ENCODE measurements at places on chromosomes 7 and 10.

GRCh38 chr10:46234431-46235060 lies 52.3 kb upstream of the ANTXRL start:
- DNase-seq: no peak

- no peak for DNase-seq
Observed at GRCh38 chr7:30778255-30779025, 7.2 kb downstream of the MINDY4 start.

- no peak for DNase-seq
Observed at GRCh38 chr10:125868372-125868975, 12.6 kb downstream of the DHX32 start.

- DNase-seq: no peak
Observed at GRCh38 chr10:68135362-68135761, 26.1 kb downstream of the MYPN start.

DNA sequence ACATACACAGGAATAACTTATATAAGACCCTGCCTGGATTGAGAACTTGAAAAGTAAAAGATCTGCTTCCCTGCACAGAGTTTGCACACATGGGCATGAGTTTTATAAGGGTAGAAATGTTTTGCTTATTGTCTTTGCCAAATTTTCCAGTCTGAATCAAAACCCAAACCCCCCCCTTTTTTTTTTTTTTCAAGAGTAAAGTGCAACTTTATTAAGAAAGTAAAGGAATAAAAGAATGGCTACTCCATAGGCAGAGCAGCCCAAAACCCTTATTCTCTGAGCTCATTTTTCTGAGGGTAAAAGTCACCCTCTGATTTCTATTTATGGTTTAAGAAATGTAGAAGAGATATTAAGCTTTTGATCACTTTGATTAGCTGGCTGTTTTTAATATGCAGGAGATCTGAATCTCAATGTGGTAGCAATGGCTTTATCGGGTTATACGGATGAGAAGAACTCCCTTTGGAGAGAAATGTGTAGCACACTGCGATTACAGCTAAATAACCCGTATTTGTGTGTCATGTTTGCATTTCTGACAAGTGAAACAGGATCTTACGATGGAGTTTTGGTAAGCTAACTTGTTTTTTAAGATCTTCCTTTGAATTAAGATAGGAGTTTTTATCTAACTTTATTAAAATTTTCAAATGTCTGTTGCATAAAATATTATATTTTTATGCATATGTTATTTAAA lies 18.7 kb downstream of the MIOS start:
- no peak for DNase-seq

DNA sequence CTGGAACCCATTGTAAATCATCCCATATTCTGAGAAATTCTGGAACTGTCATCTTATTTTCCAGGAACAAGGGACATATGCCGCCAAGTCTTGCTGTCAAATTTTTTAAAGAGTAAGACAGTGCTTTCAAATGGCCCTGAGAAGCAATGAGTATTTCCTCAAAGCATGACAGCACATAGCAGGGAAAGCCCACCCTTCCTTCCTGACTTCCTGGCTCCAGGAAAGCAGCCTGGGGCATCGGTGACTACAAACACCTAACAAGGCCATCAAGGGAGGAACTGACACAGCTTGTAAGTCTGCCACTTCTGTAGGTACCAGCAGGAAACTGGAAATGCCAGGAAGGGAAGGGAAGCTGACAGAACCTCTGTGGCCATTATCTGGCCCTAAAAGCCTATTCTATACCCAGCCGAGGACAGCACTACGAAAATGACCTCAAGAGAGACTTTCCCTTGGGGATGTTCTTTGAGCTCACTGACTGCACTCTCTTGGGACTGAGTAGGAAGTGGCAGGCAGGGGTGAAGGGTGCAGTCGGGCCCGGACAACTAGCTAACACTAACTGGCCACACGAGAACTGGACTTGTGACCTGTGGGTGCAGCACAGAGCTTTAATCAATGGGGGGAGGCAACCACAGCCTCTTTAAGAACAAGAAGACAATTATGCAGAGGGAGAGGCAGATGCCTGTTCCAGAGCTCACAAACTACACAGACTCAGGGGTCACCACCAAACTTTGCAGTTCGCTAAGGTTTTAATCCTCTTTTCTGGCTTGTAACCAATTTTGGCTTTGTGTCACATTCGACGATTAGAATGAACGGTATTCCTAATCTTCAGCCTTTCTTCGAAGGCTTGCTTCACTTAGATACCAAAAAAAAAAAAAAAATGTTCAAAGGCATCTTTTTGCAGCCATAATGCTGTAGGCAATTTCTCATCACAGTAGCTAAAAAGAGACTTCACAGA lies 52.0 kb downstream of the GRB10 start:
- DNase-seq: no peak

- no peak for DNase-seq
Observed at GRCh38 chr7:79425665-79426064, 27.8 kb downstream of the MAGI2 start.

DNA sequence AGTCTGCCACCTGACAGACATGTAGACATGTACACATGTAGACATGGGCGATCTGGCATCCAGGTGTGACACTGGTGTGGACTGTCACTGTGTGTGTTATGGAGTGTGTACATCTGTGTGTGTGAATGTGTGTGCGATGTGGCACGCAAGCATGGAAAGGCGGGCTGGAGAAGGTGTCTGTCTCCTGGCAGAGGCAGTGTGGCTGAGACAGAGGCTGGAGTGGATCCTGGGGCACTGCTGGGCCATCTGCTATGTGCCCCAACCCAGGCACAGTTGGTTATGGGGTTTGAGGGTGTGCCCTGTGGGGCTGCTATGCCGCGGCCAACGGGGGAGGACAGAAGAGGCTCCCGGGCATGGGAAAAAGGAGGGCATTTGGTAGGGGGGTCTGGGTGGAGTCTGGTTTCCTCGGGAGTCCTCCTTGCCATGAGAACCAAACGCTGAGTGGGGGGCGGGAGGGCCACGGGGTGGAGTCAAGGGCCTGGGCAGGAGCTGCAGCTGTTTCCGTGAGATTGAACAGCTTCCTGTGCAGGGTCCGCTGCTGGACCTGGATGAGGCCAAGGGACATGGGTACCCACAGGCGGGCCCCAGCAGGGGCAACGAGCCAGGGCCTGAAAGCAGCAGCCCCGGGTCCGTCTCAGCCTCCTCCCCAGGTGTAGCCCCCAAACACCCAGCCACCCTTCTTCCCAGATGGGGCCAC lies 1.3 kb downstream of the ELN start:
- DNase-seq: no peak

DNA sequence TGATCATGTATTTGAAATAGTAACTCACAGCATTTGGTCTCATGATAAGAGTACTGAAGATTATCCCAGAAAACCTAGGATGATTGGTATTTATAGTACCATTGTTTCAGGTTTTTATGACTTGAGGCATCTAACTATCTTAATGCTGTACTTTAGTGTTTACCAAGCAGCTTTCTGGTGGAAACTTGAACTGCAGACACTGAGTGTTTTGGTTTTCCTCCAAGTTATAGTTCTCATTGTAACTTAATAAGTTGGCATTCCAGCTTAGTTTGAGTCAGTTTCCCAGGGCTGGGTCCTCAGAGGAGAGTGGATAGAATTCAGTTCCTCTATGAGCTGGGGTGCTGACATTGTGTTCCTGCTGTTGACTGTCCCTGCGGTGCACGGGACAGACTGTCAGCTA lies 50.4 kb downstream of the SEC23IP start:
- no peak for DNase-seq

DNA sequence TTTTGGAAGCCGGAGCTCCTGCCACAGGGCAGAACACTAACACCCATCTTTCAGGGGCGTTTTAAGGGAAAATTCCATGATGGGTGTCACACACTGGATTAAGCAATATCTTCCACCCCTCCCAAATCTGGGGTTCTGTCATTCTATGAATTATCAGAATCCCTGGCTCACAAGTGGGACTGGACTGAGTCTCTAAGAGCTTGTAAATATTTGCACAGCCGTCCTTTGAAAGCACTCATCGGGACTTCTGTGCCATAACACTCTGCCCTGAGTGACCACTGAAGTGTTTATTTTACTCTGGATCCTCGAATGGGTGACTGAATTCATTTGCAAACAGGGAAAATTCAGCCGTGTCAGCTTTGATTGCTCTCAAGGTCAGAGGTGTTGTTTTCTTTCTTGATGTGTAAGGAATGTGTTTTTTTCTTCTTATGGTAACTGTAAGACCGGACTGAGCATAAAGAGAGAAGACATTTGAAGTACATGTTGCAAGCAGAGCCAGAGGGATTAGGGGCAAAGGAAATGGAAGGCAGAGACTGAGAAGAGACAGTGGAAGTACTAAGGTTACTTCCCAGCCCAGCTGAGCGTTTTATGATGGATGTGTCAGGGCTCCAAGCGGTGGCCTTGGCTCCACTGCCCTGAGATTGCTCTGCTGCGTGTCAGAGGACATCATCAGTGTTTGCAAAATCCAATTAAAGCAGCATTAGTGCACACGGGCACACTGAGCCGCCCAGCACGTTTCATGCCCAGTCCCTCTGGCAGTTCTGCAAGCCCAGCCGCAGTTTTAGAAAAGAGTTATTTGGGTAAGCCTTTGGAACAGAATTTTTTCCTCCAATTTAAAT lies 17.7 kb upstream of the GTPBP4 start:
- DNase-seq: peak; percentile 77

- DNase-seq: no peak
Observed at GRCh38 chr7:2191016-2191415, 41.7 kb downstream of the MAD1L1 start.

GRCh38 chr7:38518541-38518940 lies 112.6 kb downstream of the AMPH start:
- DNase-seq: no peak

DNA sequence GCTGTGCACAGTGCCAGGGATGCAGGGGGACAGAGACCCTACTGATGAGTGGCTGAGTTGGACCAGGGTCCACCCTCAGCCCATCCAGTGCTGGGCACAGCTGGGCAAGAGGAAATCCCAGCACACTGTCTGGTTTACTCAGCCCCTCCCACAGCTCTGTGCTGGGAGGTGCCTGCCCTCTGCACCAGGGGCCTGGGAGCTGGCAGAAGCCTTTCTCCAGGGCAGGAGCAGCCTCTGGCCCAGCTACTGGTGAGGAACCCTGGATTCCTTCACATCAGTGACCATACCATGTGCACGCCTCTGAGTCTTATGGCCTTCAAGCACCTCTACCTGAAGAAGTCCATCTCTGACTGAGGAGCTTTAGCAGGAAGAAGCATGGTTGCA lies 25.9 kb upstream of the C10orf71 start:
- DNase-seq: no peak

DNA sequence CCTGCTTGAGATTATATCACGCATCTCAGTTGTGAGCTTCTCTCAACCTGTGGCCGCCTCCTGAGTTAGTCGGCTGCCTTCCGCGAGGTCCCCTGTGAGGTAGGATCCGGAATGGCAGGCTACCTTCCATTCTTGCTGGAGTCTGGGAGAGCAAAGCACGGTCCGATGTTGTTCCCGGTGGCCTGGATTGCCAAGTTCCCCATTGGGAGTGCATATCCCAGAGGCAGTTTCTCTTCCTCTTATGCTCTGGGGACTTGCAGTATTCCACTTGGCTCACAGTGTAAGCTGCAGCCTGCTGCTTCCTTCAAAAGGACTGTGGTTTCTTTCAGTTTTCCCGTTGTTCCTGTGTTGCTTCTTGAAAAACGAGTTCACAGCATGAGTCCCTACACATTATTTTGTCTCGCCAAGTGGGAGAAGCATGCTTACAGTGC lies 225.4 kb upstream of the ZWINT start:
- peak; percentile 47 for DNase-seq

GRCh38 chr10:42768581-42769152 lies 13.9 kb upstream of the BMS1 start:
- no peak for DNase-seq

- no peak for DNase-seq
Observed at GRCh38 chr7:151978616-151979015, 22.4 kb downstream of the GALNTL5 start.

DNA sequence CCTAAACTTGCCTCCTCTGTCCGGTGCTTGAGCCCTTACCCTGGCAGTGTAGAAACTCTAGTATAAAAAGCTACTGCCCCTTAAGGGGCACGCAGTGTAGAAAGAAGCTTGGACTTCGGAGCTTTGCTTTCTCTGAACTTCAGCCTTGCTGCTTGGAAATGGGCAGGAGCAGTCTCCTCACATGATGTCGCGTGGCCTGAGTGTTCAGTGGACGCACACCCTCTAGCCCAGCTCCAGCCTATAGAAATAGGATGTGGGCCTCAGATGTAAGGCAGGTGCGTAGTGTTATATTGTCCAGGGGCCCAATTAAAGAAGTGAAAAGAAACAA lies 98.2 kb upstream of the PCBD1 start:
- DNase-seq: no peak

- no peak for DNase-seq
Observed at GRCh38 chr7:28937103-28937502, 21.0 kb downstream of the TRIL start.
